ENCODE measurements at places on chromosomes 12 and 14.

- no peak overlapping the region for H3K4me3 ChIP-seq
- no peaks in the 10 kb centered on the region for H3K27me3 ChIP-seq
- H3K4me1 ChIP-seq, result no peaks in the 10 kb centered on the region
- no peak overlapping the region for H3K27ac ChIP-seq
Observed at GRCh38 chr14:95679998-95680735, 6.1 kb upstream of the TCL1B start.

GRCh38 chr12:89390802-89391673 is 38.7 kb upstream of the DUSP6 start:
- no peak for DNase-seq
- H3K4me3 ChIP-seq, result no peak overlapping the region
- no peak overlapping the region for H3K27ac ChIP-seq
- H3K36me3 ChIP-seq, result no peaks in the 10 kb centered on the region
- no peaks in the 10 kb centered on the region for H3K4me1 ChIP-seq

GRCh38 chr14:85115921-85116320 is 414.0 kb upstream of the FLRT2 start:
- H3K36me3 ChIP-seq, result no peaks in the 10 kb centered on the region
- H3K27me3 ChIP-seq, result no peaks in the 10 kb centered on the region
- no peaks in the 10 kb centered on the region for H3K4me1 ChIP-seq
- DNase-seq, result no peak
- no peak overlapping the region for H3K4me3 ChIP-seq
- no peak overlapping the region for H3K27ac ChIP-seq

DNA sequence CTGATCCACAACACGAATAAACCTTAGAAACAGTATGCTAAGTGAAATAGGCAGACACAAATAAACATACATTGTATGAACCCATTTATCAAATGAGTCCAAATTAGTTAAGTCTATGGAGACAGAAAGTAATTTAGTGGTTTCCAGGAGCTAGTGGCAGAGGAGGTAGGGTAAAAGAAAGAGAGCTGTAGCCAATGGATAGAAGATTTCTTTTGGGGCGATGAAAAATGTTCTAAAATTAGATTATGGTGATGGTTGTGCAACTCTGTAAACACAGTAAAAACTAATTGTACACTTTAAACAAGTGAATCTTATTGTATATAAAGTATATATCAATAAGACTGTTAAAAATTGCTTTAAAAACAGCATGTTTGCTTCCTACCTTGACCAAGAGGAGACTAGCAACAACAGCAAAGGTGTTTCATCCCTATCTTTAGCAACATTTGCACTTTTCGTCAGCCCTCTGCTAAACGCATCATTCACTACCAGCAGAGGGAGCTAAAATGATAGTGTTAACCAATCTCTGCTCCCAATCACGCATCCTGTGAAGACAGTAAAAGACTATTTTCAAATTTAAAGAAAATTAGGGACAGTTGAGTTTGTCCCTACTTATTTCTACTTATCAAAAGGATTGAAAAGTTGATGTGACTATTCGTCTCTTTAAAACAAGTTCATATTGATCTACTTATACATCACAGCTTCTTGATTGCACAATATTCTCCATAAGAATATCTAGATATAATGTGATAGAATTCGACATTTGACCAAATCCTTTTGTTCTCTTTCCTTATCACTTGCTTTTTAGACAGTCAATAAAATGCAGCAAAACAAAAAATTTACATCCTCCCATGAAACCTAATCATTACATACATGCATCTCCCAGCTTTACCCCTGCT is 24.0 kb upstream of the LGR5 start:
- peak; percentile 69 for DNase-seq
- H3K4me3 ChIP-seq, result no peak overlapping the region
- H3K4me1 ChIP-seq, result no peaks in the 10 kb centered on the region
- H3K27me3 ChIP-seq, result no peaks in the 10 kb centered on the region
- no peak overlapping the region for H3K27ac ChIP-seq
- H3K36me3 ChIP-seq, result no peaks in the 10 kb centered on the region

- no peak overlapping the region for H3K4me3 ChIP-seq
- H3K4me1 ChIP-seq, result no peaks in the 10 kb centered on the region
- DNase-seq, result no peak
- peaks cover 62% of the 10 kb centered on the region for H3K27me3 ChIP-seq
- H3K27ac ChIP-seq, result no peak overlapping the region
Observed at GRCh38 chr12:3559601-3560294, 68.7 kb downstream of the PRMT8 start.

- no peaks in the 10 kb centered on the region for H3K4me1 ChIP-seq
- H3K36me3 ChIP-seq, result no peaks in the 10 kb centered on the region
- H3K27me3 ChIP-seq, result peaks cover 36% of the 10 kb centered on the region
- no peak for DNase-seq
Observed at GRCh38 chr14:94767321-94767878, 2.5 kb downstream of the GSC start.

DNA sequence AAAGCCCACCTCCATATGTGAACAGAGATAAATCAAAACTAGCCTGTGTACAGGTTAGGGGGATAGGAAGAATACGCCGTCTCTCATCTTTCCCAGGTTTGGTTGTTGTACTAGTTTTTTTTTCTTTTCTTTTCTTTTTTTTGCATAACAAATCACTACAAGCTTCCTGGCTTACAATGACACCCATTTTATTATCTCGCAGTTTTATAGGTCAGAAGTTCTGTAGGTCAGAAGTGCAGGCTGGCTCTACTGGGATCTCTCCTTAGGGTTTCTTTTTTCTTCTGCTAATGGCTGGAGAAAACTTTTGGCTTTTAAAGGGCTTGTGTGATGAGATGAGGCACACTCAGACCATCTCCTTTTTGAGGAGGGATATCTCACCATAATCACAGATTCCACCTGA is 25.7 kb upstream of the CRY1 start:
- no peaks in the 10 kb centered on the region for H3K36me3 ChIP-seq
- DNase-seq, result no peak
- no peaks in the 10 kb centered on the region for H3K27me3 ChIP-seq
- no peak overlapping the region for H3K27ac ChIP-seq
- no peaks in the 10 kb centered on the region for H3K4me1 ChIP-seq
- no peak overlapping the region for H3K4me3 ChIP-seq

DNA sequence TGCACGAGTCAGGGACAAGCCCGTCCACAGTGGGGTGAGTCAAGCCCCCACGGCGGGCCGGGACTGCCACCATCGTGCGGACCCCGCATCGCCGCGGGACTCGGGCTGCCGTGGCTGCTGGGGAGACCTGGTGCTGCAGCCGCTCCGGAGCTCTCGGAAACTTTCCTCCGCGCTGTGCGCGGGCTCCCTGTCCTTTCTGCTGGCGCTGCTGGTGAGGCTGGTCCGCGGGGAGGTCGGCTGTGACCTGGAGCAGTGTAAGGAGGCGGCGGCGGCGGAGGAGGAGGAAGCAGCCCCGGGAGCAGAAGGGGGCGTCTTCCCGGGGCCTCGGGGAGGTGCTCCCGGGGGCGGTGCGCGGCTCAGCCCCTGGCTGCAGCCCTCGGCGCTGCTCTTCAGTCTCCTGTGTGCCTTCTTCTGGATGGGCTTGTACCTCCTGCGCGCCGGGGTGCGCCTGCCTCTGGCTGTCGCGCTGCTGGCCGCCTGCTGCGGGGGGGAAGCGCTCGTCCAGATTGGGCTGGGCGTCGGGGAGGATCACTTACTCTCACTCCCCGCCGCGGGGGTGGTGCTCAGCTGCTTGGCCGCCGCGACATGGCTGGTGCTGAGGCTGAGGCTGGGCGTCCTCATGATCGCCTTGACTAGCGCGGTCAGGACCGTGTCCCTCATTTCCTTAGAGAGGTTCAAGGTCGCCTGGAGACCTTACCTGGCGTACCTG is 1.1 kb downstream of the PDE3A start:
- peak overlapping the region; percentile 62 for H3K4me3 ChIP-seq
- H3K36me3 ChIP-seq, result no peaks in the 10 kb centered on the region

DNA sequence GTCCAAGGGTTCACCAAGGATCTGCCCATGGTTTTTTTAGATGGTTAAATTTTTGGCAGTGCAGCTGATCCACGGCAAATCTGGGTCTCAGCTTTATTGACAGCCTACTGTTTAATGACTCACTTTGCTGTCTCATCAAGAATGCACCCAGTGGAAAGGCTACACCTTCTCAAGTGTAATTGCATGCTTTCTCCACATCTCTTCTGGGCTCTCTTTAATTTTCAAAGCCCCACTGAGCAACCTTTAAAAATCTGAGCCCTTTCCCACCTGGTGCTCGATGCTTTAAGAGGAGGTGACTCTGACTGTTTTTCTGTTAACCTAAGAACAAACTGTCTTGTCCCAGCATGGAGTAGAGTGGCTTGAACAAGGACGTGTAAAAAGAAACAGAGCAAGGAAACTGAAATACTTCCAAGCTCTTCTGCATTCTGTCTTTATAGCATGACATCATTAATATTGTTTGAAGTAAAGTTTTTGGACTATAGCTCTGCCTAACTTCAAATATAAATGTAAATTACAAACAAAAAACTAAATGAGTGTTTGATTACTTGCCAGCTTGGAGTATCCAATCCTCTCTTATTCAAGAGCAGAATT is 214.2 kb upstream of the KRR1 start:
- no peak overlapping the region for H3K4me3 ChIP-seq
- H3K36me3 ChIP-seq, result no peaks in the 10 kb centered on the region
- peaks cover 11% of the 10 kb centered on the region for H3K4me1 ChIP-seq
- H3K27ac ChIP-seq, result no peak overlapping the region
- H3K27me3 ChIP-seq, result no peaks in the 10 kb centered on the region

DNA sequence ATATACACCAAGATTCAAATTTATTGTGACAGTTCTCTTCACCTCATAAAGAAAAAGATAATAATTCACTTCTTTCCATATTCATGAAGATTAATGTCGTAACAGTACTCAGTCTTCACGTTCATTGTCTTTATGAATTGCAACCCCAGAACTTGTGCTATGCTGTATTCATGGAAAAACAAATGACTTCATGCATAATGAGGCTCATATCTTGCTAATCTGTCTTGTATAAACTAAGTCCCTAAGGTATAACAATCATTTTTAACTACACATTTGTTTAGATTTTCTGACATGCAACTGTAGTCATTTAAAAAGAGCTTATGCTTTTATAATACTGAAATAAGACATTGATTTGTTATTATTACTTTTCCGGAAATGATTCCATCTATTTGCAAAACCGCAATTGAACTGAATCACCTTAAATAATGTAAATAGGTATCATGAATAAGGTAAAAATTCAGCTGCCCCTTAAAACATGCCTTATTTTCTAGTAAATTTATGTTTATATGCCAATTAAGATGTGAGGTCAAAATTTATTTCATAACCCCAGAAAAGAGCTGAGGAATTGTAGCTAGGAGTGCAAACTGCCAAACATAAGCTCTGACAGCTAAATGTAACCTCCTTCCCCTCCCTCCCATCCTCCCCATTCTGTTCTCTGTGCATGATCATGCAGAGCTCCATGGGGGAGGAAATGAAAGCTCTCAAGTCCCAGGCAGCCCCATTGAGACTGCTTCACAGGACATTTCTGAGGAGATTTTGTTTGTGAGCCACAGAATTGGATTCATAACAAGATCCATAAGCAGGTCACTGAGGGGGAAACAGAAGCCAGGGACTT is 301.6 kb downstream of the ATP23 start:
- no peaks in the 10 kb centered on the region for H3K36me3 ChIP-seq
- H3K27me3 ChIP-seq, result no peaks in the 10 kb centered on the region
- H3K4me3 ChIP-seq, result no peak overlapping the region
- no peak for DNase-seq
- no peaks in the 10 kb centered on the region for H3K4me1 ChIP-seq
- no peak overlapping the region for H3K27ac ChIP-seq

GRCh38 chr12:113766879-113767878 is 198.9 kb downstream of the RBM19 start:
- no peaks in the 10 kb centered on the region for H3K27me3 ChIP-seq
- H3K4me1 ChIP-seq, result no peaks in the 10 kb centered on the region
- DNase-seq, result no peak

DNA sequence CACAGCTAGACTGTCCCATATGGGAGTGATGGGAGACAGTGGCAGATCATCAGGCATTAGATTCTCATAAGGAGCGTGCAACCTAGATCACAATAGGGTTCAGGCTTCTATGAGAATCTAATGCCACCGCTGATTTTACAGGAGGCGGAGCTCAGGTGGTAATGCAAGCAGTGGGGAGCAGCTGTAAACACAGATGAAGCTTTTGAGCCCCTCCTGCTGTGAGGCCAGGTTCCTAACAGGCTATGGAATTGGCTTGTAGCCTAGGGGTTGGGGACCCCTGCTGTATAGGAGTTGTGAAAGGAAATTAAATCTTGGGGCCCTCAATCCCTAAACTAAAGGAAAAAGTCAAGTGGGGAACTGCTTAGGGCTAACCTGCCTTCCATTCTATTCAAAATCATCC is 29.6 kb downstream of the ADIPOR2 start:
- H3K27ac ChIP-seq, result no peak overlapping the region
- H3K4me3 ChIP-seq, result no peak overlapping the region
- no peaks in the 10 kb centered on the region for H3K36me3 ChIP-seq

DNA sequence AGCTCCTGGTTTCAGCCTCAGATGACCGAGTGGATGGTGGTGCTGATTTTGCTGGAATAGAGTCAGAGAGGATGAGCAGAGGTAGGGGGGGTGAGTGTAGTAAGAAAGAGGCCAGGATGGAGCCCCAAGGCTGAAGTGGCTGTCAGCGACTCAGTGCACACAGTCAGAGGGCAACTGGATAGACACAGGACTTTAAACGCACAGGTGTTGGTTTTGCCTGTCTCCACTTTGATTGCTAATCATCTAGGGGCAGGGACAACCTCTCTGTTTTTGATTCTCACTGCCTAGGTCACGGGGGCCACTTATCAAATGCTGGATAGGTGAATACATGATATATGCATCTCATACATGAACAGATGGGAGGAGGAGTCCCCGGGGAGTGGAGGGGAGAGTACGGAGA is 99.5 kb downstream of the EGLN3 start:
- H3K4me1 ChIP-seq, result no peaks in the 10 kb centered on the region
- H3K27ac ChIP-seq, result no peak overlapping the region
- no peak overlapping the region for H3K4me3 ChIP-seq
- H3K27me3 ChIP-seq, result no peaks in the 10 kb centered on the region
- H3K36me3 ChIP-seq, result no peaks in the 10 kb centered on the region
- no peak for DNase-seq

DNA sequence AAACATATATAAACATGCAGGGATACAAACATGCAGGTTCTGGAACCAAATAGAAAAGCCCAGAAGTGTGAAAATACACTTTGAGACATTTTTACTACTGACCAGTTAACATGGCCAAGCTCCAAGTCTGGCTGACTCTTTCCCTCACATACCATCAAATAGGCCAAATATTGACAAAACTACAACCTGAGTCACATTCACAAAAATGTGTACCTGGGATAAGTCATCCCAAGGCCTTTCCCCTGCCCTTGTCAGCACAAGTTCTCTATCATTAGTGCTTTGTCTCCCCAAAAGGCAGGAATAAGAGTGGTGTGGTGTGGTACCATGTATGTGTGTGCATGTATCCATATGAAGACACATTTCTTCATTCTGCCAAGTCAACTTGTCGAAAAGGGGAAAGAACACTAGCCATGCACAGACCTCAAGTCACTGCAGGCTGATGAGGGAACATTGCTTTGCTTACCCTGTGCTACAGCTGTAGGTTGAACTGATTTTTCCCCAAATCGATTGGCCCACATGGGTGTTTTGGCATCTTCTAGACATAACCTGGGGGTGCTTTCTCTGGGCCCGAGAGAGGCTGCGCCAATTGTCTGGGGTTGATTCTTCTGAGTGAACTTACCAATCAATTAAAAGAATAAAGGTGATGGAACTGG is 14.9 kb downstream of the HOXC4 start:
- no peak for DNase-seq
- H3K4me3 ChIP-seq, result no peak overlapping the region
- no peaks in the 10 kb centered on the region for H3K4me1 ChIP-seq
- no peaks in the 10 kb centered on the region for H3K36me3 ChIP-seq
- H3K27me3 ChIP-seq, result peaks cover 17% of the 10 kb centered on the region

Data from MM.1S (cell line).